ENCODE measurements at places on chromosomes 6 and 20. TPM values are rescaled to one million over a fixed set of nuclear protein-coding genes. Genes with fewer than 3 reads are reported as not detected.

- H3K4me1 ChIP-seq: peaks cover 9% of the 10 kb centered on the region
- no peak overlapping the region for H3K27ac ChIP-seq
- H3K36me3 ChIP-seq: no peaks in the 10 kb centered on the region
- H3K4me3 ChIP-seq: no peak overlapping the region
- no peaks in the 10 kb centered on the region for H3K27me3 ChIP-seq
- DNase-seq: no peak
Observed at GRCh38 chr6:108710030-108710429, 138.2 kb upstream of the ARMC2 start.

EPHA7 gene
- total RNA-seq: not detected

- no peak overlapping the region for H3K27ac ChIP-seq
- no peaks in the 10 kb centered on the region for H3K36me3 ChIP-seq
Observed at GRCh38 chr6:144174006-144174405, 23.7 kb downstream of the STX11 start.

DNA sequence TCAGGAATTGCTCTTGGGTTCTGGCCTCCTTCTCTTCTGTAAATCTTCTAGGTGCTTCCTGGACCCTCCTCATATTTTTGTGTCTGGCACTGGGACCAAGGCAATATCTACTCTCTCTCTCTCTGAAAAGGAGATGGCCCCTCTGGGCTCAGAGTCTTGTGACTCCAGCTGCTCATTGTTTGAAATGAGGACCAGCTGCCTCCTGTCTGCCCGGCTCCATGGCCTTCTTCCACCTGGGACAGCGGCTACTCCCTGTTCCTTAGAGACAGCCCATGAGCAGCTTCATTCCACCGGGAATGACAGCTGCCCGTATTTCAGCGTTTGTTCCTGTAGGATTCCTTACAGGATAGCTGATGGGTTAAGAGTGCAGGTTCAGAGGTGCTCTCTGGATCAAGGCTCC, 2.9 kb downstream of the TGM3 start:
- no peaks in the 10 kb centered on the region for H3K36me3 ChIP-seq
- H3K4me3 ChIP-seq: no peak overlapping the region
- H3K27me3 ChIP-seq: no peaks in the 10 kb centered on the region
- H3K27ac ChIP-seq: no peak overlapping the region
- no peak for DNase-seq
- peaks cover 17% of the 10 kb centered on the region for H3K4me1 ChIP-seq

DNA sequence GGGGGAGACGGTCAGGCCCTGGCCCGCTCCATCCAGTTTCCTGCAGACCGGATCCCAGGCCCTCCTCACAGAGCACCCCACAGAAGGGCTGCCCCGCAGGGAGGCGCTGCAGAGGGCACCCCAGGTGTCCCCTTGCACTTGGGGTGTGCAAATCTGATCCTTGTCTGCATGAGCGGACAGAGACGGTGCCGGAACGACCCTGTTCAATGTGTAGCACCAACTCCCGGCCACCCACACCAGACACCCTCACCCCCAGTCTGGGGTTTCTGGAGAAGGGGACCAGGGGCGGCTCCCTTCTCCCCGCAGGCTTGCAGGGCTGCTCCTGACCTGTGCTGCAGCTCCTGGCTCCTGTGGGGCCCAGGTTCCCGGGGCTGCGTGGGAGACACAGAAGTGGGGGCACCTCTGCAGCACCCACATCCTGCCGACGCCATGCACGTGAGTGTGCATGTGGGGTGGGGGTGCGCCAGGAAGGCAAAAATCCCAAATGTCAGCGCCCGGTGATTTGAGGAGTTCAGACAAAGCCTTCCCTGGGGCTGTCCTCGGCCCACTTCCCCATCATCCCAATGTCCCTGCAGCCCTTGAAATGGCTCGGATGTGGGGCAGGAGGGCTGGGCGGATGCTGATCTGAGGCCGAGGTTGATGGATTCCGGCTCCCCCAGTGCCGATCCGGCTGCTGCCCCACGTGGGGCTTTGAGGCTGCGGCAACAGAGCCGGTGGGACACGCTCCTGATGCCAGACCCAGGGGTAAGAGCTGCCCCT, 85.3 kb upstream of the BHLHE23 start:
- no peak overlapping the region for H3K27ac ChIP-seq
- no peaks in the 10 kb centered on the region for H3K36me3 ChIP-seq
- DNase-seq: no peak
- H3K4me3 ChIP-seq: no peak overlapping the region
- H3K4me1 ChIP-seq: no peaks in the 10 kb centered on the region

CPXM1 gene
- not detected for total RNA-seq

GRCh38 chr6:163627274-163628062, 212.9 kb downstream of the QKI start:
- no peak overlapping the region for H3K27ac ChIP-seq
- no peak for DNase-seq
- no peaks in the 10 kb centered on the region for H3K4me1 ChIP-seq
- no peaks in the 10 kb centered on the region for H3K36me3 ChIP-seq

- H3K27me3 ChIP-seq: no peaks in the 10 kb centered on the region
- H3K4me3 ChIP-seq: no peak overlapping the region
- H3K27ac ChIP-seq: no peak overlapping the region
- H3K4me1 ChIP-seq: no peaks in the 10 kb centered on the region
- DNase-seq: no peak
Observed at GRCh38 chr6:98335594-98335993, 498.8 kb upstream of the POU3F2 start.

SLC25A27 gene
- 2.4 TPM for total RNA-seq

GRCh38 chr20:63225082-63225454, 9.1 kb upstream of the YTHDF1 start:
- DNase-seq: no peak
- peaks cover 9% of the 10 kb centered on the region for H3K27me3 ChIP-seq
- H3K36me3 ChIP-seq: no peaks in the 10 kb centered on the region

- H3K27ac ChIP-seq: no peak overlapping the region
- peaks cover 33% of the 10 kb centered on the region for H3K4me1 ChIP-seq
Observed at GRCh38 chr6:43706788-43707187, 19.2 kb upstream of the MRPS18A start.

DNA sequence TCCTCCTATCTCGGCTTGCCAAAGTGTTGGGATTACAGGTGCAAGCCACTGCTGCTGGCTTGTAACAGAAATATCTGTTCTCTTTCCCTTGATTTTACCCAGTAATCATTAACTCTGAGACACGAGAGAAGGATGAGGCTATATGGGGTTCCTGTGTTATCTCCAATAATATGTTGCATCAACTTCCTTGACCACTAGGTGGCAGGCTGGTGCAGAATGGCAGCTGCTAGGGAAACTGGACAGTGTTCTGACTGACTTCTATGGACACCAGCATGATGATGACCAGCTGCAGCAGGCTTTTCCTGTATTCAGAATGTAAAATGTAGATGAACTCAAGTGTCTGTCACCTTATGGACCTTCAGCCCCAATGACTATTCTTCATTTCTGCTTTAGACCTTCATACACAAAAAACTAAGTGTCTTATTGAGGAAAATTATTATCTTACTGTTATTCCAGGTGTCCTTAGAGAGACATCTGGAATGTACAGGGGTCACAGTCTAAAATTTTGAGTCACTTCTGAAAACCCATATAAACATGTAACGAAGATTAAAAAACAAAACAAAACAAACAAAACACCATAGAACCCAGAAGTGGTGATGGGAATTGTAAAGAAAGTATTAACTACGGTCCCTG, 20.4 kb upstream of the CD109 start:
- H3K4me3 ChIP-seq: no peak overlapping the region
- peaks cover 6% of the 10 kb centered on the region for H3K4me1 ChIP-seq
- DNase-seq: peak; percentile 78

GRCh38 chr6:26170181-26170580, 83.0 kb downstream of the HFE start:
- H3K4me1 ChIP-seq: peaks cover 15% of the 10 kb centered on the region
- no peaks in the 10 kb centered on the region for H3K36me3 ChIP-seq
- peak; percentile 17 for DNase-seq
- H3K4me3 ChIP-seq: no peak overlapping the region

OPRM1 gene
- not detected for total RNA-seq

SLA2 gene
- not detected for total RNA-seq

- H3K4me1 ChIP-seq: no peaks in the 10 kb centered on the region
- peaks cover 10% of the 10 kb centered on the region for H3K36me3 ChIP-seq
- no peak for DNase-seq
- H3K27ac ChIP-seq: no peak overlapping the region
Observed at GRCh38 chr20:3383878-3384495, 23.5 kb downstream of the DNAAF9 start.

PRSS16 gene
- total RNA-seq: not detected

LST1 gene
- not detected for total RNA-seq

GRCh38 chr6:165884813-165885765, 222.0 kb upstream of the PDE10A start:
- no peak overlapping the region for H3K27ac ChIP-seq
- peak; percentile 86 for DNase-seq
- no peak overlapping the region for H3K4me3 ChIP-seq
- H3K36me3 ChIP-seq: no peaks in the 10 kb centered on the region
- peaks cover 6% of the 10 kb centered on the region for H3K4me1 ChIP-seq

CBFA2T2 gene
- 8.6 TPM for total RNA-seq

GRCh38 chr20:8721098-8721497, 347.8 kb upstream of the PLCB4 start:
- no peaks in the 10 kb centered on the region for H3K36me3 ChIP-seq
- H3K4me1 ChIP-seq: peaks cover 11% of the 10 kb centered on the region
- H3K4me3 ChIP-seq: no peak overlapping the region

GRCh38 chr6:139290787-139291311, 949 bp downstream of the TXLNB start:
- H3K36me3 ChIP-seq: no peaks in the 10 kb centered on the region
- H3K27ac ChIP-seq: peak overlapping the region; percentile 81
- H3K4me3 ChIP-seq: peak overlapping the region; percentile 58
- H3K27me3 ChIP-seq: no peaks in the 10 kb centered on the region
- H3K4me1 ChIP-seq: peaks cover 27% of the 10 kb centered on the region
- peak; percentile 70 for DNase-seq

- no peak for DNase-seq
- no peaks in the 10 kb centered on the region for H3K27me3 ChIP-seq
- no peak overlapping the region for H3K27ac ChIP-seq
- 0 out of 2 replicates have a peak, but pooled peaks cover 11% of the 10 kb centered on the region for H3K36me3 ChIP-seq
Observed at GRCh38 chr6:157134402-157135047, 188.8 kb downstream of the TMEM242 start.

- no peak overlapping the region for H3K4me3 ChIP-seq
- H3K27ac ChIP-seq: no peak overlapping the region
- H3K36me3 ChIP-seq: 0 out of 2 replicates have a peak, but pooled peaks cover 4% of the 10 kb centered on the region
- H3K27me3 ChIP-seq: no peaks in the 10 kb centered on the region
- no peaks in the 10 kb centered on the region for H3K4me1 ChIP-seq
Observed at GRCh38 chr6:118853408-118853807, 40.5 kb upstream of the ASF1A start.

- no peak overlapping the region for H3K27ac ChIP-seq
- H3K36me3 ChIP-seq: no peaks in the 10 kb centered on the region
- no peaks in the 10 kb centered on the region for H3K27me3 ChIP-seq
- no peak for DNase-seq
Observed at GRCh38 chr6:106874481-106874880, 100.0 kb downstream of the CD24 start.

GRCh38 chr6:142380626-142381025, 78.8 kb downstream of the ADGRG6 start:
- no peak overlapping the region for H3K27ac ChIP-seq
- H3K36me3 ChIP-seq: no peaks in the 10 kb centered on the region
- no peak for DNase-seq
- no peak overlapping the region for H3K4me3 ChIP-seq
- no peaks in the 10 kb centered on the region for H3K27me3 ChIP-seq
- H3K4me1 ChIP-seq: peaks cover 42% of the 10 kb centered on the region

PRPH2 gene
- 1.5 TPM for total RNA-seq

GRCh38 chr6:137805622-137806021, 61.4 kb upstream of the TNFAIP3 start:
- DNase-seq: no peak
- no peaks in the 10 kb centered on the region for H3K36me3 ChIP-seq
- no peaks in the 10 kb centered on the region for H3K27me3 ChIP-seq
- H3K4me3 ChIP-seq: no peak overlapping the region
- no peak overlapping the region for H3K27ac ChIP-seq
- H3K4me1 ChIP-seq: peaks cover 12% of the 10 kb centered on the region

DNA sequence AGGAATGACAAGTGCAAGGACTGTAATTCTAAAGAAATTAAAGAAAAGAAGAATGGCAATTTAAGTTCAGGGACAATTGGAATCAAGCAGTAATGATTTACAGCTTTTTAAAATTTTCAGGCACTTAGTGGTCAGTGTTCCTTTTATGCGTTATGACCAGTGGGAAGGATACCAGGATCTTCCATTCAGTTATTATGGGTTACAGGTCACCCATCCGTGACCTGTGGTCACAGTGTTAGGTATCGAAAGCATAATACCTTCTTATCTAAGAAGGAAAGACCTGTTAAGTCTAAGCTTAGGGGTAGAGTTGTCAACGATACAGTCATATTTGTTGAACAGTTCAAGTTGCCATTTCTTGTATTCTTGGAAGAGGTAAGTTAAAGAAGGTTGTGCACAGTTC, 253.8 kb downstream of the LAMA2 start:
- H3K27ac ChIP-seq: no peak overlapping the region
- H3K4me1 ChIP-seq: peaks cover 37% of the 10 kb centered on the region
- no peaks in the 10 kb centered on the region for H3K36me3 ChIP-seq
- H3K27me3 ChIP-seq: no peaks in the 10 kb centered on the region
- H3K4me3 ChIP-seq: no peak overlapping the region

GRCh38 chr20:58161192-58161591, 67.3 kb downstream of the ANKRD60 start:
- peaks cover 27% of the 10 kb centered on the region for H3K4me1 ChIP-seq
- peak overlapping the region; percentile 1 for H3K4me3 ChIP-seq
- H3K27me3 ChIP-seq: no peaks in the 10 kb centered on the region

DNA sequence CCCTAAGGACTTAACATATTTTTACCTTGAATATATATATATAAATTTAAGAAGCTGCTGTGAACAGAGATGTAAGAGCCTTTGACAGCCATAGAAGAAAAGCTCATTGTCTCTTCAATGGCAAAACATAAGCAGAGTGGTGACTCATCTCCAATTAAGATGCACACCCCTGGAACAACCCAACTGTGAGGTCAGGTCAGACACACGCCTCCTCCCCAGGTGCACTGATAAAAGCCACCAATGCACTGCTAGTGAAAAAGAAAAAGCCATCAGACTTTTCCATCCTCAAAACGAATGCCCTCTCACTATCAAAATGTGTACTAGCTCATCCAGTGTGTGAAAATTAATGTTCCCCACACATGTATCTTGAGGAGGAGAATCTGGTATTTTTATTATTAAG, 100.1 kb downstream of the SMLR1 start:
- H3K4me3 ChIP-seq: no peak overlapping the region
- H3K27me3 ChIP-seq: no peaks in the 10 kb centered on the region
- no peak overlapping the region for H3K27ac ChIP-seq
- H3K4me1 ChIP-seq: peaks cover 17% of the 10 kb centered on the region
- H3K36me3 ChIP-seq: no peaks in the 10 kb centered on the region
- DNase-seq: no peak

DNA sequence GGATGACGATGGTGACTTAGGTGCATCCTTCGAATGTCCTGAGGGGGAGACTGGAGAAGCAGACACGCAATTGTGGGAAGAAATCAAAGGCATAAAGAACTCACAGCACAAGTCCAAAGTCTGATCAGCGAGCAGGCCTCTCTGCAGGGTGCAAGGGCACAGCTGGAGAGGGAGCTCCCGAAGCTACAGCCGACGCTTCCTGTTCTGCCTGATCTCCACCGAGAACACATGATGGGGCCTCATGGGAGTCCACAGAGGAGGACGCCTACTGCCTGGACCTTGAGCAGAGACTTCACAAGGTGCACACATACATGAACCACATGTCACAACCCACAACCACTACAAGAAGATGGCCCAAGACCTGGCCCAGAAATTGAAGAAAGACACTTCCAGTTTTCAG, 51.4 kb downstream of the RIN2 start:
- peaks cover 40% of the 10 kb centered on the region for H3K4me1 ChIP-seq
- no peak for DNase-seq
- no peaks in the 10 kb centered on the region for H3K36me3 ChIP-seq
- no peaks in the 10 kb centered on the region for H3K27me3 ChIP-seq
- H3K4me3 ChIP-seq: no peak overlapping the region
- no peak overlapping the region for H3K27ac ChIP-seq

STMND1 gene
- not detected for total RNA-seq
